H1 (cell line): ENCODE measurements at places on chromosomes 16 and 17.

DNA sequence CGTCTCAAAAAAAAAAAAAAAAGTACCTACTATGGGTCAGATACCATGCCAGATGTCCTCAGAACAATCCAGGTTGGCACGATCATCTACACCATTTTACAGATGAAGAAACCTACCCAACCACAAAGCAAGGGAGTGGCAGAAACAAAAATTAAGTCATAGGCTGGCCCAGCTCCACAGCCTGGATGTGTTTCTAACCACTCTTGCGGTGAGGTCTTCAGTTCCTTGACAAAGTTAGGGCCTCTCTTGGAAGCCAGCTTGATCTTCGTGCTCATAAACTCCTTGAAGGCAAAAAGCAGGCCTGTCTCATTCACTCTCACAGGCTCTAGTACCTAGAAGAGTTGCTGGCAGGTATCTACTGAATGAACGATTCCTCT is 6.2 kb downstream of the GGA2 start:
- H3K27me3 ChIP-seq: no peaks in the 10 kb centered on the region
- no peak for DNase-seq
- H3K27ac ChIP-seq: no peak overlapping the region
- no peaks in the 10 kb centered on the region for H3K4me1 ChIP-seq

DNA sequence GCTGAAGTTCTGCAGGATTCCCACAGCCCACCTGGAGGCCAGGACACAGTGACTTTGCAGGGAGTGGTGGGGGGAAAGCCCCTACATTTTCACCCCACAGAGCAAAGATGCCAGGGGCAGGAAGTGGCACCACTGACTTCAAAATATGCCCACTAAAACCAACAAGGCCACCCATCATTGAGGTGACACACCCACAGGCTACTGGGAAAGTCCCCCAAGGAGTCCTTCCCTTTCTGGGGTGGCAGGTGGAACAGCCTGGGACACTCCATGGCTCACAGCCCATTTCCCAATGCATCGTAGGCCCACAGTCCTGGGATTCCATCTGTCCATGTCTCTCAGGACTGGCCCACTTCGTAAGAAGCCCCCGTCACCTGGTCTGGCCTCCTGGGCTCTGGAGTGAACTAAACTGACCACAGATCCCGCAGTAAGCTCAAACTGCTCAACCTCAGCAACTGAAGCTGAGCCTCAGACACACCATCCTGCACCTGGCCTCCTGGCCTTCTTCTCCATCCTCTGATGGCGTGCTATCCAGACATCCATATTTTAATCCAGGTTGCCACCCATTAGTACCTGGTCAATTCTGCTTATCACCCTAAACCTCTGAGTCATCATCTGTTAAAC is 7.5 kb upstream of the CCL1 start:
- H3K27ac ChIP-seq: no peak overlapping the region
- H3K4me3 ChIP-seq: no peak overlapping the region
- H3K4me1 ChIP-seq: no peaks in the 10 kb centered on the region
- H3K27me3 ChIP-seq: no peaks in the 10 kb centered on the region
- DNase-seq: no peak
- no peaks in the 10 kb centered on the region for H3K36me3 ChIP-seq

- no peak overlapping the region for H3K27ac ChIP-seq
- H3K36me3 ChIP-seq: no peaks in the 10 kb centered on the region
- peaks cover 1% of the 10 kb centered on the region for H3K4me1 ChIP-seq
- no peak for DNase-seq
- H3K27me3 ChIP-seq: no peaks in the 10 kb centered on the region
Measured at GRCh38 chr17:80060644-80061043, 24.2 kb downstream of the CCDC40 start.

- no peak overlapping the region for H3K27ac ChIP-seq
- H3K4me3 ChIP-seq: no peak overlapping the region
- no peaks in the 10 kb centered on the region for H3K36me3 ChIP-seq
- no peak for DNase-seq
- no peaks in the 10 kb centered on the region for H3K27me3 ChIP-seq
Measured at GRCh38 chr16:75679366-75679765, 2.6 kb upstream of the CPHXL2 start.

- H3K27ac ChIP-seq: no peak overlapping the region
- no peaks in the 10 kb centered on the region for H3K36me3 ChIP-seq
- no peak for DNase-seq
- no peaks in the 10 kb centered on the region for H3K4me1 ChIP-seq
Measured at GRCh38 chr16:88421871-88422433, 31.1 kb upstream of the ZFPM1 start.

DNA sequence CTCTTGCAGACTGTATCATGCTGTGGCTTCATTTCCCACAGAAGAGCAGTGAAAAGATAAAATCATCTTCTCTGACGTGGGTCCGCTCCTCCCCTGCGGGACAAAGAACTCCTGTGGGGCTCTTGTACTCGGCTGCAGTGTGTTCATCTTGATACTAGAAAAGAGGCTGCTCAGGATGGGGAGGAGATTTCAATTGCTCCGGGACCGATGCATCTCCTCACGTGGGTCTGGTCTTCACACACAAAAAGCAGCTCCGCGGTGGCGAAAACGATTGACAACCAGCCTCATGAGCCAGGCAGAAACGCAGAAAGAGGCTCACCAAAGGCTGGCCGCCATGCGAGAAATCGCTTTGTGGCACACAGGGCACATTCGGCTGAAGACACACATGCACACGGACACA is 14.4 kb upstream of the KCNJ18 start:
- H3K27ac ChIP-seq: no peak overlapping the region
- no peak for DNase-seq
- no peaks in the 10 kb centered on the region for H3K27me3 ChIP-seq
- no peaks in the 10 kb centered on the region for H3K4me1 ChIP-seq
- no peaks in the 10 kb centered on the region for H3K36me3 ChIP-seq
- H3K4me3 ChIP-seq: no peak overlapping the region

DNA sequence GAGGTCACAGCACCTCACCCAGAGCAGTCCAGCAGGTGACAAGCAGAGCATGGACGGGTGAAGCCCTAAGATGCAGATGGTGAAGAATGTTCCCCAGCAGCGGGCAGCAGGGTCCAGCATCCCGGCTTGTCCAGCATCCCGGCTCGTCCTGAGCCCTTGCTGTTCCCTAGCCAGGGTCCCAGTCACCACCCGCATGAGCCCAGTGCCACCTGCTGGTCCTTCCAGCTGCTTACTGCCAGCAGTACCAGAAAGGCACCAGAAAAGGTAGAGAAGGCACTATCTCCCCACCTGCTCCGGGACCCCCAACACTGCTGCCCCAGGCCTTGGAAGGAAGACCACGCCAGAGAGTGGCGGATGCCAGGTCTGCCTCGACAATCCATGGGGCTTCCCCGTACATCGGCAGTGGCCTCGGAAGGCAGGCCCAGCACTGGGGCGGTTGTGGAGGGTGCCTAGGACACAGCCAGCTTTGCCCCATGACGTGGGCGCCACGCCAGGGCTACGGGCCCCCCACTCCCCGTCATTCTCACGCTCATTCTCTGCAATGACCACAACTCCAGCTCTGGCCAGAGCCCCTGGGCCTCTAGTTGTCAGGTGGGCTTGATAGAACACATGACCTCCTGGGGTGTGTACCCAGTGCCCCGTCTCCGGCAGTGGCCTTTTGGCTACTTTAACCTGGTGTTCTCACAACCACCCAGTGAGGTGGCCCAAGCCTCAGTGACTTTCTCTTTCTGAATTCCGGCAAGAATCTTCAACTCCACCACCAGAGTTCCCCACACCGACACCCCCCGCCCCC is 1.4 kb downstream of the CENPX start:
- H3K27ac ChIP-seq: no peak overlapping the region
- H3K4me1 ChIP-seq: peaks cover 6% of the 10 kb centered on the region
- peak overlapping the region; percentile 87; the same call in 1 of the 2 replicates for H3K4me3 ChIP-seq
- no peaks in the 10 kb centered on the region for H3K27me3 ChIP-seq

DNA sequence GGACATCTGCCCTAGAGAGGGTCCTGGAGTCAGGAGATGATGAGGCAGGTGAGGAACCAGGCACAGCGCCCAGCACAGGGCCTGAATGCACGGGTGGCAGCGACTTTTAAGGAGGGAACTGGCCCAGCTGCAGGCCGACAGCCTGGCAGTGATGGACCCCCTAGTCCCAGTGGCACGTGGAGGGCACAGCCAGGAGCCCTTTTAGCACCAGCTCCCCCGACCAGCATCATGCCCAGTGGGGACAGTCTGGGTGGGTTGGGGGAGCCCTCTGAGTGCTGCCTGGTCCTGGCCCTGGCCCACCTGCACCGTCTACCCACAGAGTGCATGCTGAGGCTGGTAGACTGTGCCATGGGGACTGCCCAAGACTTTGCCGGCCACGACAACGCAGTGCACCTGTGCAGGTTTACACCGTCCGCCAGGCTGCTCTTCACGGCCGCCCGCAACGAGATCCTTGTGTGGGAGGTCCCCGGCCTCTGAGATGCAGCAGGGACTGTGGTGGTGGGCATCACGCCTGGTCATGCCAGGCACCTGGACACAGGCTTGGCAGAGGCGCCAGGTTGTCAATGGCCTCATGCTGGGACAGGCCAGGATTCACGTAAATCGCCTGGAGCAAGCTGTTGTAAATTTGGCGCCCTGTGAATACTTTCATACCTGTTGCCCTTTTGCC is 686 bp upstream of the RHOT2 start:
- H3K36me3 ChIP-seq: peaks cover 30% of the 10 kb centered on the region
- no peak overlapping the region for H3K27ac ChIP-seq
- no peaks in the 10 kb centered on the region for H3K27me3 ChIP-seq

GRCh38 chr17:62111562-62112171 is 46.6 kb upstream of the MED13 start:
- H3K27me3 ChIP-seq: no peaks in the 10 kb centered on the region
- no peaks in the 10 kb centered on the region for H3K4me1 ChIP-seq
- H3K4me3 ChIP-seq: no peak overlapping the region
- no peak for DNase-seq
- no peak overlapping the region for H3K27ac ChIP-seq
- H3K36me3 ChIP-seq: no peaks in the 10 kb centered on the region

GRCh38 chr16:67694611-67695010 is 24.5 kb downstream of the GFOD2 start:
- no peaks in the 10 kb centered on the region for H3K27me3 ChIP-seq
- H3K36me3 ChIP-seq: no peaks in the 10 kb centered on the region
- no peaks in the 10 kb centered on the region for H3K4me1 ChIP-seq
- no peak for DNase-seq
- H3K27ac ChIP-seq: no peak overlapping the region

DNA sequence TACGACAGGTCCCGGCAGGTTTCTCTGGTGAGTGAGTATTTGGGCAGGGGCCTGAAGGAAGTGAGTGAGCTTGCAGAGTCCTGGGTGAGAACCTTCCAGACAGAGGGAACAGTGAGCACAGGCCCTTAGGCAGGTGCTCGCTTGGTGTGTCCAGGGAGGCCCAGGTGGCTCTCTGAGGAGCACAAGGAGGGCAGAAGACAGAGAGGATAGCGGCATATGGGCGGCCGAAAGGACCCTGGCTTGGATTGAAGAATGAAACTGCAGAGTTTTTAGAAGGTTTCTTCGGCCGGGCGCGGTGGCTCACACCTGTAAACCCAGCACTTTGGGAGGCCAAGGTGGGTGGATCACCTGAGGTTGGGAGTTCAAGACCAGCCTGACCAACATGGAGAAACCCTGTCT is 6.7 kb downstream of the DRG2 start:
- no peak for DNase-seq
- H3K4me1 ChIP-seq: no peaks in the 10 kb centered on the region
- no peak overlapping the region for H3K4me3 ChIP-seq
- no peak overlapping the region for H3K27ac ChIP-seq

- no peaks in the 10 kb centered on the region for H3K4me1 ChIP-seq
- no peak overlapping the region for H3K4me3 ChIP-seq
- no peak overlapping the region for H3K27ac ChIP-seq
- DNase-seq: no peak
- no peaks in the 10 kb centered on the region for H3K27me3 ChIP-seq
- H3K36me3 ChIP-seq: no peaks in the 10 kb centered on the region
Measured at GRCh38 chr17:33981711-33982601, 273.1 kb upstream of the CCL2 start.

DNA sequence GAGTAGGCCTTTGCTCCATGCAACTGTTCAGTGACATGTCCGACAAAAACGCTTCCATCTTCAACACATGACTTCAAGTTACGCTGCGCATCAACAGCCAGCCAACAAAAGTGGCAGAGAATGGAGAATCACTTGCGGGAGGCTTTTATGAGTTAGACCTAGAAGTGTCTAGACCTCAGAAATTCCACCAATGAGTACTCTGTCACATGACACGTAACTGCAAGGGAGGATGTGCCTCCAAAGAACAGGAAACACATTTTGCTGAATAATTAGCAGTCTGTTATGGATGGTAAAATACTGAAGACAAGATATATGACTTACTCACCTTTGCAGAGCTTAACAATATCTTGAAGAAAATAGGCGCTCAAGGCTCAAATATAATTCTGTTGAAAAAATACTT is 62.1 kb downstream of the MYO1D start:
- H3K4me1 ChIP-seq: no peaks in the 10 kb centered on the region
- no peak for DNase-seq
- H3K27me3 ChIP-seq: no peaks in the 10 kb centered on the region
- H3K36me3 ChIP-seq: no peaks in the 10 kb centered on the region
- H3K27ac ChIP-seq: no peak overlapping the region
- H3K4me3 ChIP-seq: no peak overlapping the region

DNA sequence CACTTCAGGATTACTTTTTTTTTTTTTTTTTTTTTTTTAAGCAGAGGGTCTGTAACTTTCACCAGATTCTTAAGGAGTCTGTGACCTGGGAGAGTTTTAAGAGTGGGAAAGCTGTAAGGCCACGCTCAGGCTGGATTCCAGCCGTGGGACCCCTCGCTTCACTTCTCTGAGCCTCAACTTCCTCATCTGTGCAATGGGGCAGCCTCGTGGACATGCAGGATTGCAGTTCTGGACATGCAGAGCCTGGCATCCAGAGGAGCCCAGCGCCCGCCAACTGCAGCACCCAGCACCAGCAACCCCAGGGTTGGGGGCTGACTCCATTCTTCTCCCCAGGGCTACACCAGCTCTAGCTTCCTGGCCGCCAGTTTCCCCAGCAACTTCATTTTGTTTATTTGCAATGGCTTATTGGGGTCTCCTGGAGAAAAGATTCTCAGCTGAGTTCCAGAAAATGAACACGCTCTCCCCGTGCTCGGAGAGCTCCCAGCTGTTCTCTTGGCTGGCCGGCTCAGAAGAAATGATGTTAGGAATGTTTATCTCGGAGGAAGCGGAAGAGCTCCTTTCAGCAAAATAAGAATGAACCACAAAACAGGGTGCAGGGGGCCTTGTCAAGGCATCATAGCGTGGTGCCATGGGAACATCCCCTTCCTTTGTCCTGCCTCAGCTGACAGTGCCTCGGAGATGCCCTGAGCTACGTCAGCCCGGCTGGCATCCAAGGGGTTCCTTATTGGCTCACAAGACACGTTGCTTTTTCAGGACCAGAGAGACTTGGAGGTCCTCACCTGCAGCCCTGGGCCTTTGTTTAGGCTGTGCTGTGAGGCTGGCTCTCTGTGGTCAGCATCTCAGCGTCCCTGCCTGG is 22.9 kb upstream of the ZCCHC14 start:
- H3K27me3 ChIP-seq: no peaks in the 10 kb centered on the region
- H3K27ac ChIP-seq: no peak overlapping the region
- no peaks in the 10 kb centered on the region for H3K36me3 ChIP-seq
- no peak overlapping the region for H3K4me3 ChIP-seq
- no peak for DNase-seq

- H3K36me3 ChIP-seq: no peaks in the 10 kb centered on the region
- H3K27me3 ChIP-seq: no peaks in the 10 kb centered on the region
- no peak overlapping the region for H3K27ac ChIP-seq
- no peaks in the 10 kb centered on the region for H3K4me1 ChIP-seq
Measured at GRCh38 chr16:82044585-82044911, 9.5 kb downstream of the HSD17B2 start.
